GM23338 (cell line): ENCODE measurements at places on chromosomes 2 and 18.

- no peak for DNase-seq
Measured at GRCh38 chr2:41989501-41990180, 58.2 kb upstream of the PKDCC start.

- DNase-seq = peak; percentile 79
Measured at GRCh38 chr18:35026407-35027061, 14.7 kb upstream of the MAPRE2 start.

- peak; percentile 72 for DNase-seq
Measured at GRCh38 chr2:64331114-64331645, 122.8 kb upstream of the LGALSL start.

DNA sequence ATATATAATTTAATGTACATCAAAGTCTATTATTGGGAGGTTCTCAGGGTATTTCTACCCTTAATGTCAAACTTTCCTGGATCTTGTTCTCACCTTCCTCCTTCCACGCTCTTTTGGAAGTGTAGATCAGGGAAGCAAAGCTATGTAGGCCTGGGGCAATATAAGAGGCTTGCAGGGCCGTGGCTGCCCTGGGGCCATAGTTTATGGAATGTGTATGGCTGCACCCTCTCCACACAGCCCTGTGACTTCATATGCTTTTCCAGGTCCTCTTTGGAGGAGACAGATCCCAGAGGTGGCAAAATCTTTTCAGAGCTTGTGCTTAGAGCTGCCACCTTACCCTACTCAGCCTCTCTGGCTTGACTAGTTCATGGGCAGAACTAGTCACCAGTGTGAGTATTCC lies 82.9 kb downstream of the PLB1 start:
- no peak for DNase-seq

GRCh38 chr2:206084870-206085741 lies 868 bp downstream of the INO80D start:
- DNase-seq = peak; percentile 52

- DNase-seq = no peak
Measured at GRCh38 chr2:223227338-223227737, 175.3 kb downstream of the KCNE4 start.

DNA sequence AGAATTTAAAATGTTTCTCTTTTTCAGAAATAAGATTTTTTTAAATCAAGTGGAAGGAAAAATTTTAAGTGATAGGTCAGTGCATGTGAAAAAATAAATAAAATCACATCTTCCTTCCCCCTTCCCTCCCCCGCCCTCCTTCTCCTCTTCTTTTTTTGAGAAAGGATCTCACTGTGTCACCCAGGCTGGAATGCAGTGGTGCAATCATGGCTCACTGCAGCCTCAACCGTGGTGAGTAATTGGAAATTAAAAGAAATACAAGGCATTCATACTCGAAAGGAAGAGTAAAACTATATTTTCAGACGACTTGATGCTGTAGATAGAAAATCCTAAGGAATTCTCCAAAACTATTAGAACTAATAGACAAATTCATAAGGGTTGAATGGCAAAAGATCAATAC lies 16.9 kb upstream of the CRACDL start:
- no peak for DNase-seq

- DNase-seq = no peak
Measured at GRCh38 chr18:49479381-49480137, 7.5 kb downstream of the C18orf32 start.

DNA sequence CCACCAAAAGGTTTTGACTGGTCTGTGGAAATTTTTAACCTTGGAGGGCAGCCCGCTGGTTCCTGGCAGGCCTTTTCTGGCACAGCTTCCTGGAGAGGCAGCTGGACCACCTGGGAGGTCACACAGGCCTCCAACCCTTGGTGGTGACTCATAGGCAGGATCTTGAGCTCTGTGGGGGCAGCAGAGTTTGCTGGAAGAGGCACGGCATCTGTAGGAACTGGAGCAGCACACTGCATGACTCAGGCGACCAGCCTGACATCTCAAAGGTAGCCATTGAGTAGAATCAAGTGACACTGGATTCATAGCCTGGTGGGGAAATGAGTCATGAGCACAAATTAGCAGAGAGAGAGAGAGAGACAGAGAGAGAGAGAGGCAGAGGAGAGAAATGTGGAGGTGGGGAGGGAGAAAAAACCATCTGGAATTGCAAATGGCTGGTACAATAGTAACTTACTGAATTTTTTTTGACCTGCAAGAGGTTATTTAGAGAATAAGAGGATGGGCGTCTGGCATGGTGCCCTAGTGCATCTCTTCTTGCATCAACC lies 57.4 kb downstream of the TRPM8 start:
- DNase-seq = no peak

GRCh38 chr18:74171910-74172606 lies 23.7 kb downstream of the TIMM21 start:
- DNase-seq = no peak

DNA sequence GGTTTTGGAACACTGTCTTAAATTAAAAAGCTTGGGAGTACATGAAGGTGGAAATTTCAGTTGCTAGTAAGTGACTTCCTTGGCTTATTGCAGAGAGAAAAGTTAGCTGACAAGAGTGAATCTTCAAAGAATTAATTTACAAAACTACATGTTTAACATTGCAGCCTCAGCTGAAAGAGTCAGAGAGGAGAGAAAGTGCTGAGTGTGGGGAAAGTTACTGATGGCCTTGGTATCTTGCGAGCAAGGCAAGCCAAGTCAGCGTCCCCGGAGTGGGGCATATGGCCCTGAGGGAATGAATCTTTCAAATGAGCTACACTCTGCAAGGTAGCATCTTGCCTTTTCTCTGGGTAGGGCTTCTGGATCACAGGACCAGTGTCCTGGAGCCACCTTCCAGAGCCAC lies 131.3 kb downstream of the LPIN1 start:
- DNase-seq = no peak

GRCh38 chr2:197477797-197478196 lies 21.8 kb downstream of the HSPD1 start:
- no peak for DNase-seq

DNA sequence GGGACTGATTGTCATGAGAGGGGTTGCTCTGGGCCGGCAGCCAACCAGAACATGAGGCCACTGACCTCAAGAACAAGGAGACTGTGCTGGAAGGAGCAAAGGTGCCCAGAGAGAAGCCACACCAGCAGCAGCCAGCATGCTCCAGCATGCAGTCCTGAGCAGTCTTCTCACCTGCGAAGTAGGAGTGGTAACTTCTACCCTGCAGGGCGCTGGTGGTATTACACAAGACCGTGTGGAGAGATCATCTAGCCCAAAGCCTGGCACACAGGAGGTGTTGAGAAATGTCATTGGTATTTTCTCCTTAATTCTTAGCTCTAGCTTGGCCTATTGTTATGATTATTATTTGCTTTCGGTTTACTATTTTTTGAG lies 132.7 kb downstream of the TSN start:
- peak; percentile 82 for DNase-seq

DNA sequence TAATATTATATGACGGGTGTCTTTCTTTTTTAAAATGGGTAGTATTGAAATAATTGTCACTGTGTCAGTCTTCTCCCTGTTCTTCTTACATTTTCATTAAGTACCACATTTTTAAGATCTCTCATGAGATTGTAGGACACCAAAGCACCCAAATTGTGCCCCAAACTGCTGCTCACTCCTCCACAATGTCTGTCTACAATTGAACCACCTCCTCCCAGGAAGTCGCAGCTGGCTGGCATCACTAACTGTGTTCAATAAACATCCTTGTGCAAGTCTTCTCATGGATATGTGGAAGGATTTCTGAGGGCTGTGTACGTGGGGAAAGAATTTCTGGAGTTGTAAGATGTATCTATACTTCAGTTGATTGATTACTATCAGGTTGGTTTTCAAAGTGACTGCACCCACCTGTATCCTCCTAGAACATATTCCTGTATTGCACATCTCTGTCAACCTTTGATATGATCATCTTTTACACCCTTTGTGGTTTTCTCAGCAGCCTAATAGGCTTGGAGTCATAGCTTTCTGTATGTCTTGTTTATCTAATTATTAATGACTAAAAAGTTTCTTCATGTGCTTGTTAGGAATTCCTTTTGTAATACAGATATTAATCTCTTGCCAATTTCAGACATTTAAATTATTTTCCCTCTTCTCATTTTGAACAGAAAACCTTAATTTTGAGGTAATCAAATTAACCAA lies 774.9 kb downstream of the RNF144A start:
- no peak for DNase-seq

- no peak for DNase-seq
Measured at GRCh38 chr2:3487432-3487831, 31.9 kb downstream of the ADI1 start.

GRCh38 chr2:129428086-129428660 lies 551.3 kb upstream of the RAB6C start:
- DNase-seq = no peak

DNA sequence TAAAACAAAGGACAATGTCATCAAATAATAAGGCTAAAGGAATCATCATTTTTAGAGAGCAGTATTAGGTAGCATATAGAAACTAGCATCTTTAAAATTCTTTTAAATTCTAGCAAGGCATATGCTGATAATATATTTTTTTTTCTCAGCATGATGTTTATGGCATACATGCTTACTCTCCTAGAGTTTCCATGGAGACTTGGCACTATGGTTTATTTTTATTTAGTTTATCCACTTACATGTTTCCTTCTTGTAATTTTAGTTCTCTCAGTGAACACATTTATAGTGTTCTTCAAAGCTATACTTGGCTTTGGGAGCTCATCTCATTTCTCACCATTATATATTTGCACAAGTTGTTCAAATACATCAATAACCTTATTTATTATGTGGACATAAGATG lies 413.8 kb upstream of the LINC00305 start:
- DNase-seq = no peak

DNA sequence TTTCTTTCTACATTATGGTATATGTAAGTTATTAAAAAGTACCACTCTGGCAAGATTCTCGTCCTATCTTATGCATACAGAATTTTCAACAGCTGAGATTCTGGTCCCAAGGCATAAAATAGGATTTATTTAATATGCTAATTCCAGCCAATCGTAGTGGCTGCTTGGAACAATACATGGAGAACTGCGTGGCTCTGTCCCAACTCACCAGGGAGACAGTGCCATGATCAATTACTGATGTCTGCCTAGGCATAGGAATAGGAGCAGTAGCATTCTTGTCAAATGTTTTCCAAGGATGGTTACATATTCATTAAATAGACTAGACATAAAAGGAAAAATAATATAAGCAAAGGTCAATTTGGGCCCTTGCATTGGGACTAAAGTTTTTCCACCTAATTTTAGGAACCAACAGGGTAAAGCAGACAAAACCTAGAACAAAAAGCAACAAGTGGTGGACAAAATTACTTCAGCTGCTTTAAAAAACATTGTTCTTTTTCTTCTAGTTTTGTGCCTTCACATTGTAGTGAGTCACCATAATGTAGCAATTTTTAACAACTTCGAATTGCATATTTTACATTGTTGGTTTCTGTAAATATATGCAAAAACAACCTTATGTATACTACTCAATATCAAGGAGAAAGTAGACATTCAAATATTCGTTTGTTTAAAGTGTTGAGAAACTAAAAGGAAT lies 232.8 kb upstream of the ATP5MC3 start:
- no peak for DNase-seq

DNA sequence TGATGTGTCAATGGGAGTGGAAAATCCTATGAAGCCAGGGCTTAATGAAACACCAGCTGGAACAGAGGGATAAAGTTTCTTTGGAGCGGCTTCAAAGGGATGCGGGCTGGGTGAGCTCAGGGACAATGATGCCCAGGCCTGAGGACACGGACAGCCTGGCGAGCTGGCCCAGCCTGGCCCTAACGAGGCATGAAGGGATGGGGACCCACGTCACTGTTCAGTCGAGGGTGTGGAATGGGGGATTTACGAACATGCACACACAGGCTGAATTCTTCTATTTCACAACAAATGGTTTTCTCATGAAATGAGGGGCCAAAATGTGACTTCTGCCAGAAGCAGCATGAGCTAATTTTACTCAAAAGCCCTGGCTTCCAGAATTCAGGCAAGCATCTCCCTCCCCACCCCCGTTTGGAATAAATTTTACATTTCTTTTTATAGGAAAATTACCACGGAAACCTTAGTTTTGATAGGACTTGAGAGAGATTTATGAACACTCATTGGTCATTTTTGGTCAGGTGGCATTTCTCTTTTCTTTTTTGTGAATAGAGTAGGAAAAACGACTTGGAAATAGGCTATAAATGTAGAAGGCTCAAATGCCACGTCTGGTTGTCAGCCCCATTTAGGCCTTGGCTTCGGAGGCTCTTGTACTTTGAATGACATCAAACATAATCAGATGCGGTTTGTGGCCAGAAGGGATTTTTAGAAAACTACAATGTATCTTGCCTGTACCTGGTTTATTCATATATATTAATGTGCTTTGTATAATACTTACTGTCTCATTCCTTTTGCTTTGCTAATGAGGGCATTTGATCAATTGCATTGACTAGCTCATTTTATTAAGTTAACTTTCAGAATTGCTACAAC lies 893.8 kb upstream of the CELF4 start:
- no peak for DNase-seq

- no peak for DNase-seq
Measured at GRCh38 chr2:17430326-17430725, 87.9 kb downstream of the RAD51AP2 start.

GRCh38 chr2:143885461-143885860 lies 634.5 kb downstream of the ZEB2 start:
- no peak for DNase-seq

GRCh38 chr2:240956935-240957655 lies 41.3 kb upstream of the SNED1 start:
- DNase-seq = no peak

GRCh38 chr18:24923138-24923537 lies 428.8 kb downstream of the ZNF521 start:
- no peak for DNase-seq

GRCh38 chr2:107543793-107544192 lies 282.9 kb upstream of the RGPD4 start:
- no peak for DNase-seq

DNA sequence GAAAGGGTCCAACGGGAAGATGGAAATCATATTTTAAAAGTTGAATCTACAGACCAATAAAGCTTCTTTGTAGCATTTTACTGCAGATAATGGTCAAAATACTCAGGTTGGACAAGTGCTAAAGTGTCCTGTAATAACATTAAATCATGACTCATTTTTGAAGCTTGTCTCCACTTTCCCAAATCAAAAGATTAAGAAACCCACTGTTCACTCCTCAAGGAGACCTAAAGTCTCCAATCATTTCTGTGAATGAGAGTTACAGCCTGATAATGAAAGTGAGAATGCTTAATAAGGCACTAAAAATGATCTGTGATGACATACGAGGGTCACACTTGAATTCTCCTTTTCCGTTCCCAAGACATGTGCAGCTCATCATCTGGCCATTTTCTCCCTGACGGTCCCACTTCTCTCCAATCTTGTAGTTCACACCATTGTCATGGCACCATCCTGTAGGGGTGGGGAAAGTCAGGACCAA lies 53.4 kb downstream of the ATIC start:
- no peak for DNase-seq

DNA sequence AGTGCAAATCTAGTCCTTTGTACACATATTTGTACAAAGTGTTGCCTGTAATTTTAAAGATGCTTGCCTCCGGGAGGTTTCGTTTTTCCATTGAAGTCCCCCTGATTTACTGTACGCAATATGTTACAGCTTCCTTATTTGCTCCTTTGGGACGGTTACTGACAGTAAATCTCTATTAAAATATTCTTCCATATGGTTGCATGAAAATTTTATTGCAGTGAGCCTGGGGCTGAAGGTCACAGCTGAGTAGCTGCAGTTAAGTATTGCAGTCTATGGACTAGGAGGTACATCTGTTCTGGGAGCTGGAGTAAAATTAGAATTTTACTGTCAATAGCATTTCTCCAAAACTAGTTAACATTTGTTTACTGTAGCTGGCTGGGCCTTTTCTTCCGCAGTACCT lies 119.2 kb downstream of the ETAA1 start:
- DNase-seq = no peak
